ENCODE measurements at places on chromosomes 4 and X.

GRCh38 chr4:76898385-76898692 is 395 bp upstream of the SOWAHB start:
- no peak for DNase-seq

DNA sequence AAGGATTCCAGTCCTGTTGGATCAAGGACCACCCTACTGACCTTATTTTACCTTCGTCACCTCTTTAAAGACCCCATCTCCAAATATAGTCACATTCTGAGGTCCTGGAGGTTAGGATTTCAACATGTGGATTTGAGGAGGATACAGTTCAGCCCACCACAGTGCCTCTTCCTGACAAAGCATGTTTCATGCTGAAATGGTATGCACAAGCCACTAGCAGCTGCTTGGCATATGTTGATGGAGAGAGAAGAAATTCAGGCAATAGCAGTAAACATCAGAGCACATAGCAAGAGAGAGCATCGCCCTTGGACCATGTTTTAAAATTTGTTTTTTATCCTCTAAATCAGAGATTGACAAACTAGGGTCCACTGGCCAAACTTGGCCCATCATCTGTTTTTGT is 172.1 kb downstream of the PRKX start:
- DNase-seq, result no peak

GRCh38 chr4:1058198-1058996 is 47.0 kb downstream of the FGFRL1 start:
- no peak for DNase-seq

GRCh38 chr4:52059372-52059771 is 8.3 kb downstream of the SPATA18 start:
- no peak for DNase-seq

- no peak for DNase-seq
Observed at GRCh38 chrX:155048977-155049619, 21.8 kb downstream of the CMC4 start.

GRCh38 chrX:106454991-106455390 is 156.8 kb upstream of the RADX start:
- DNase-seq, result no peak

DNA sequence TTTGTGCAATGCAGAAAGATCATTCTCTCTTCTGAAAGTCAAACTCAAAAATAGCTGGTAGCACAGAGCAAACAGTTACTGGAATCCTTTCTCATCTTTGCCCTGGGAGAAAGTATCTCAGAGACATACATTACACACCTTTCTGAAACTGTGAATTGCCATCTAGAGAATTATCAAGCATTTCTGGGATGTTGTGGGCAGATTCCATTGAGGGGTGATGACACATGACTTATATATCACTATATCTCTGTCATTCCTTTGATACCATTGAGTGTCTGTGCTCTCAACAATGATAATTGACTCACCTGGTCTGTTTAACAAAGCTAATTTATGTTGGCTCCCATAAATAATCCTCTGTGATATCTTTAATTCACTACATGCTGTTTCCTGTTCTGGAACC is 13.0 kb downstream of the SLIT2 start:
- DNase-seq, result no peak

All from GM12891 (cell line).